Right hindlimb (tissue), 1 donor: ENCODE measurements at places on chromosomes 7 and 10.
A peak's percentile ranks its signal among the peaks of the same experiment; 100 is the strongest.

DNA sequence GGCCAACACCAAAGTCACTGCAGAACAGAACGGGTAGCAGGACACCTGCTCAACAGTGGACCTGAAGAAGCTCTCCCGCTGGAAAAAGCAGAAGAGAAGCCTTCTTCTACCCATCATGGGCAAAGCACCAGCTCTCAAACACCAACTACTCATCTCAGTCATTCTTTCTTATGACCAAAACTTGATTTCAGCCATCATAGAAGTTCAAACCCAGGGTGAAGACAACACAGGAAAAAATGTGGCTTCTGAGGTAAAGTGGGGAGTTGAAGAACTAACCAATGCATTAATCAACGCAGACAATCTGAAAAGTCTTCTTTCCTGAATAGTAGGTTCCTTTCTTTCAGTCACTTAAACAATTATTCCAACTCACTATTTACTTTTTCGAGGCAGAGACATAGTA, 83.3 kb downstream of the ELMO1 start:
- no peak for DNase-seq

DNA sequence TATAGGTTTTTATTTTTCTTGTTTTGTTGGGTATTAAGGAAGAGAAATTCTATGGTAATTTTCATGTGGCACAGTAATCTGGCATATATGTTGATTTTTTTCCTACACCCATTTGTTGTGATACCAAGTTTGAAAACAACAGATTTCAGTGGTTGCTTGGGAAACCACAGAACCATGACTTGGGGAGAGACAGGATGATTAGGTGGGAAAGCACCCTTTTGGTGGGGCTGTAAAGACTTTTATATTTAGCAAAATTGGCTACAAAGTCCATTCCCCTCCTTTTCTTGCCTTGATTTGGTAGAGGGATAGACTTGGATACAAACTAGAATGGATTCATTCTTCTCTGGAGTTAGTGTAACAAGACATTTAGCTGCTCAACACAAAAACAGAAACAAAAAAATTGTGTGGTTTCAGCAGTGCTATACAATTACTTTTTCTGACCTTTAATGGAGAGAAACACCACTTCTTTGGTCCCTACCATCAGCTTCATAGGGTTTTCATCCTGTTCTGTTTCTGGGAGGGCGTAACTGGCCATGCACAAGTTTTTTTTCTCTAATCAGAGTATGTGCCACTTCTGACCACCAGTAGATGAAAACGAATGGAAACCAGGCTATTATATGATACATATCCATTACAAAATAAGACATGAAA, 52.7 kb downstream of the FIGNL1 start:
- DNase-seq, result no peak

DNA sequence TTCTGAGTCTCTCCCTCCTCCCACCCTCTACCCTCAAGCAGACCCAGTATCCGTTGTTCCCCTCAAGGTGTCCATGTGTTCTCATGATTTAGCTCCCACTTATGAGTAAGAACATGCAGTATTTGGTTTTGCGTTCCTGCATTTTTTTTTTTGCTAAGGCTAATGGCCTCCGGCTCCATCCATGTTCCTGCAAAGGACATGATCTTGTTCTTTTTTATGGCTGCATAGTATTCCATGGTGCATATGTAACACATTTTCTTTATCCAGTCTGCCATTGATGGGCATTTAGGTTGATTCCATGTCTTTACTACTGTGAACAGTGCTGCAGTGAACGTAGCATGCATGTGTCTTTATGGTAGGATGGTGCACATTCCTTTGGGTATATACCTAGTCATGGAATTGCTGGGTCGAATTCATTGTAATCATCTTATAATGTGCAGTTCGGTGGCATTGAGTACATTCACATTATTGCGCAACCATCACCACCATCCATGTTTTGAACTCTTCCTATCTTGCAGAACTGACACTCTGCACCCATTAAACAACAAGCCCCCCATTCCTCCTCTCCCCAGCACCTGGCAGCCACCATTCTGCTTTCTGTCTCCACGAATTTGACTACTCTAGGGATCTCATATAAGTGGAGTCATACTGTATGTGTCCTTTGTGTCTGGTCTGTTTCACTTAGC, 125.5 kb downstream of the CAMK1D start:
- DNase-seq, result no peak

DNA sequence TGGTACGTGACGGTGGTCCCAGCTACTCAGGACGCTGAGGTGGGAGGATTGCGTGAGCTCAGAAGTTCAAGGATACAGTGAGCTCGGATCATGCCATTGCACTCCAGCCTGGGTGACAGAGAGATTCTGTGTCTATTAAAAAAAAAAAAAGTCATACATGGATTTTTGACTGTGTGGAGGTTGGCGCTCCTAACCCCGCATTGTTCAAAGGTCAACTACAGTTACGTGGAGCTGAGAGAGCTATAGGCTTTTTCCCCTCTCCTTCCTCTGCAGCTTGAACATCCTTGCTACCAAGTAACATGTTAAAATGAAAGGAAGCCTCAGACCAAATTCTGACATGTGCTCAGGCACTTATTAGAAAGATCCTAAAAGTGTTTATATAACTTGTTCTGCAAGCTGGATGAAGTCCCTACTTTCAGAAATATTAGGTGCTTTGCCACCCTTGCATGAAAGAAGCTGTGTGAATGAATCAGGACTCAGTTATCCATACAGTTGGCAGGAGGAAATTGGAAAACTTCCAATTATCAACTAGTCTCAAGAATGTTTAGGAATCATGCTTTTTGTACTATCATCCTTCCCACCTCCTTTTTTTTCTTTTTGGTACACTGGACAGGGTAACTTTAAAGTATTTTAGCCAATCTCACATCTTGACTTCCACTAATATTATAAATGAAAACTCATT, 12.5 kb upstream of the ST7 start:
- no peak for DNase-seq

DNA sequence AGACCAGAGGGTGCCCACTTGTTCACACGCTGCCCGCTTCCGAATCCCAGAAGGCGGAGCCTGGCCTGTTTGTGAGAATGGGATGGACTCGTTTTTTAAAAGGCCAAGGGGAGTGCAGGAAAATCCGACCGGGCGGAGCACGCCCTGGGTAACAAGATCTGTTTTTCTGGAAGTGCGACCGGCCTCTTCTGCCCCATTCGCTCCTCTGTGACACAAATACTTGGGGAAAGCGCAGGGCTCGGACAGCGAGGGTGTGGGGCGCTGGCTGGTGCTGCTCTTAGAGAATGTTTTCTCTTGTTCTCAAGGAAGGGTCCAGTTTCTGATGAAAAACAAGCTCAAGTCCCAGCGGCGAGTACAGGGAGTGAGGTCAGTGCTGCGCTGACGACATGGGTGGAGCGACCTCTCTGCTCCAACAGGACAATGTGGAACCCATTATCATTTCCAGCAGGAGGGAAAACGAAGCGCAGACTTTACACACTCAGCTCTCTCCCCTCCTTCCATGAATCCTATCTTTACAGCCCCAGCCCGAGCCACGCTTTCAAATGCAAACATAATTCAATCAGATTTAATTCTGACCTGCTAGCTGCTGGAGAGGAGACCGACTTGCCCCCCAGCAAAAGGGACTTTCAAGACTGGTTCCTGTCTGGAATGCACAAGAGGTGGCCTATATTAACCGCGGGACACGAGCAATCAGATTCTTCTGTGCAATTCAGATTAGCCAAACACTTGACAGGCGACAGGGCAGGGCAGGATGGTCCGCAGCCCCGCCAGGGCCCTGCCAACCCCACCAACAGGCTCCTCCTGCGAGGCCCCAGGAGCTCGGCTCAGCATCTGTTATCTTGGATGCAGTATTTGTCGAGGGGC, 1.1 kb downstream of the RADIL start:
- peak; percentile 85 for DNase-seq

GRCh38 chr7:82629583-82629982, 186.0 kb upstream of the CACNA2D1 start:
- no peak for DNase-seq

- DNase-seq, result peak; percentile 82
Measured at GRCh38 chr7:74656441-74656836, 1.1 kb upstream of the GTF2I start.

DNA sequence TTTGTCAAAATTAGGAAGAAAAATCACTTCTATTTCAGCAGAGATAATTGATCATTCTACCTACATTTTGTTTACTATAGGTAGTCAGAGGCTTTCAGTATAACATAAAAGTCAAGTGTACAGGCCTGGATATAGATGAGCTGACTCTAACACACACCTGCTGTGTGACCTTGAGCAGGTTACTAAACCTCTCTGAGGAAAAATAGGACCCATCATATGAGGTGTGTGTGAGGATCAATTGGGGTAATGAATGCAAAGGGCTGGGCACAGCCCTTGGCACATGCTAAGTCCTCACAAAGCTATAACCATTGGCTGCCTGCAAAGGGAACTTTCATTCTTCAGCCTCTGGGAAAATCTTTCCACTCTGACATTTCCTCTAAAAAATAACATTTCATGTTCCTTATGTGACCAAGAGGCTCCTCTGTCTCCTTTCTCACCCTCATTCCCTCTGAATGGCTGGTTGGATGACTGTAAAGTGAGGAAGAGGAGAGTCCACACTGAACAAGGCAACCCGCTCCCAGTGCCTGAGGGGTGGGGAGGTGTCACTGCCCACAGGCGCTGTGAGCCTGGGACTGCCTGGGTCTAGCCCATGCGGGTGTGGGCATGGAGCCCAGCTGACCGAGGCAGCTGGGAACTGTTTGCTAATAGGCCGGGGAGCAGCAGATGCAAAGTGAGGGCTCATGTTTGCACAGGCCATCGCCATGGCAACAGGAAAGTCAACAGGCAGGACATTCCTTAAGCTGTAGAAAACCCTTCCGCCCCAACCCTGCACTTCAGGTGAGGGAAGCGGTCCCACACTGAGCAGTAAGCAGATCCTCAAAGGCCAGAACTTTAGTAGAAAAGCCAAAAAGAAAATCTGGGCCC, 36.8 kb downstream of the MYOF start:
- DNase-seq, result peak; percentile 95

DNA sequence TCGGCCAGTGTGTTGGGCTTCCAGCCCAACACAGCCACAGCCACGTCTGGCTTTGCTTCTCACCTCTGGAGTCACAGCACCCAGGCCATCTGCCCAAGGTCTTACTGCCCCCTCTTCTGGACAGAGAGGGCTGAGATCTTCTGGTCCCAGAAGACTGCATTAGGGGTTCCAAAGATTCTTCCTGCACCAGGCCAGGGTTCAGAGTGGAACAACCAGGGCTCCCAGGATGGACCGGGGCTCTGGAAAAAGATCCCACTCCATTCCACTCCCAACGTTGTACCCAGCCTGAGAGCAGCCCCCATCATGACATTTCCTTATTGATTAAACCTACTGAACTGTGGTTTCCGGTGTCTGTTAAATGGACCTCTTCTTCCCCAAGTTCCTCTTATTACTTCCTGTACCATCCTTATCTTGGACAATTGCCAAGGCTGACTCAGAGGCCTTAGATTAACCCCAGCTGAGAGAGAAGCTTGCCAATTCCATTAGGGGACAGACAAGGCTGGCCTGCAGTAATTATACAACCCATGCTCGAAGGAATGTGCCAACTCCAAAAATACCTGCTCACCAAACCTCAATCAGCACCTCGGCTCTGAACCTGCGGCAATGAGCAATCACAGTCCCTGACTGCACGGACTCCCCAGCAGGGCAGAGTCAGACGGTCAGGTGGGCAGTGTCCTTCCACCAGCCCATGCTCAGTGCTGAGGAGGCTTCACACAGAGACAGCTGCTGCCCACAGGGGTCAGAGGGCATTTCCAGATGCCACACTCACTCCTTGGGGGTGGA, 47.9 kb upstream of the NPFFR1 start:
- peak; percentile 50 for DNase-seq

- DNase-seq, result no peak
Measured at GRCh38 chr10:15801641-15802040, 58.7 kb downstream of the MINDY3 start.

GRCh38 chr7:69640925-69641594, 42.8 kb downstream of the AUTS2 start:
- no peak for DNase-seq

GRCh38 chr10:49759787-49760551, 2.2 kb downstream of the OGDHL start:
- DNase-seq, result no peak

GRCh38 chr7:150953061-150953997, 24.8 kb downstream of the KCNH2 start:
- peak; percentile 11 for DNase-seq

GRCh38 chr10:13062803-13063202, 37.2 kb upstream of the OPTN start:
- no peak for DNase-seq

DNA sequence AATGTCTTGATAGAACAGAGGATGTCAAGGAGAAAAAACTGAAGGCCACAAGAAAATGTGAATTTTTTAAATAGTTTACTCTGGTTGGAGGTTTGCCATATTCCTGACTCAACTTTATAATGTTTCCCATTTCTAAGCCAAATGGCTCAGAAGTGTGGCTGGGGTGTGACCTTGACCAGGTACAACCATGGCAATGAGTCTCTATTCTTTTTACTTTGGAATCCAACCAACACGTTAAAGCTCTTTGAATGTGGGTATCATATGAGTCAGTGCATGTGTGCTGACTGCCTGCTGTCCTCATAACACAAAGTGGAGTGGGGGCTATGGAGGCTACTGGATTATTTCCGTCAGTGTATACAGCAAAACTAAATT, 33.5 kb upstream of the DLD start:
- DNase-seq, result no peak

DNA sequence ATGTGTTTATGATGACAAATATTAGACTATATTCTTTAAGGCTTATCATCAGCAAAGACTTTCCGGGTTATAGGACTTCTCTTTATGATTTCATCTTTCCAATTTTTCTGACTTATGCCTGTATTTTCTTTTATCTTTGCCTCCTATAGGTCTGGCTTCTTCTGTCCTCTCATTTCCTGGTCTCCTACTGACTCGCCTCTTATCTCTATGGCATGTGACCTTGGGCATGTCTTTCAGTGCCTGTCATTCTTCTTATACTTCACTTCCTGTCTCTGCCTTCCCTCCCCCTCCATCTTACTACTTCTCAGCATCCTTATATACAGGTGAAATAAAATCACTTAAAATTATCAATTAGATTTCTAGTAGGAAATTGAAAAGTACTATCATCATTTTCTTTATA, 42.2 kb downstream of the PCDH15 start:
- no peak for DNase-seq

DNA sequence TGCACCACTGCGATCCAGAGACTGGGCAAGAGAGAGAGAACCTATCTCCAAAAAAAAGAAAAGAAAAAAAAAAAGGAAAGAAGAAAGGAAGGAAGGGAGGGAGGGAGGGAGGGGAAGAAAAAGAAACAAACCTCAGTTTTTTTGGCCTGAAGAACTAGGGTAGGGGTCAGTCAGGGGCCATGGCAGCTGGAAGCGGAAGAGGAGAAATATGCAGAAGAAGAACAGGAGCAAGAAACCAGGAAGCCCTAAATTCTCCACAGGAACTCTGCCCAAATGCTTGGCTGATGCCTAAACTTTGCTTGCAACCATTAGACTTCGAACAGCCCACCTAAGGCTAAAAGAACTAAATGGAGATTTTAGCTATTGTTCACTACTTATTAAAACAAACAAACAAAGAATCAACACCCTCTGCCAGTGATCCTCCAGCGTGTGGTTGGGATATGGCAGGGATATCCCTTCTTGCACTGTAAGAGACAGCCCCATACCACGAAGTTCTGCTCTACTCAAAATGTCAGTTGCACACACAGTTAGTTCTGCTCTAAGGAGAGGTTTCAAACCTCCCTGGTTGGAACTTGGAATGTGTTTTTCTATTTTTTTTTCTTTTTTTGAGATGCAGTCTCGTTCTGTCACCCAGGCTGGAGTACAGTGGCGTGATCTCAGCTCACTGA, 139.5 kb downstream of the FAM107B start:
- DNase-seq, result peak; percentile 26

- DNase-seq, result no peak
Measured at GRCh38 chr7:85226361-85227085, 39.7 kb upstream of the SEMA3D start.
